ENCODE measurements at places on chromosomes 4 and X. TPM values are rescaled to one million over a fixed set of nuclear protein-coding genes. Genes with fewer than 3 reads are reported as not detected.

MAGEA2 gene
- total RNA-seq, result not detected

EGFL6 gene
- total RNA-seq, result 0.13 TPM

PLCXD1 gene
- 24.1 TPM for total RNA-seq

KLKB1 gene
- total RNA-seq, result 0.20 TPM

FAM9B gene
- not detected for total RNA-seq

All from activated T-cell treated with anti-CD3 and anti-CD28 coated beads, Interleukin-2, amount 50 U/mL, for 4 hours (primary cell).